ENCODE measurements at places on chromosomes 7 and 10.
A peak's percentile ranks its signal among the peaks of the same experiment; 100 is the strongest.

DNA sequence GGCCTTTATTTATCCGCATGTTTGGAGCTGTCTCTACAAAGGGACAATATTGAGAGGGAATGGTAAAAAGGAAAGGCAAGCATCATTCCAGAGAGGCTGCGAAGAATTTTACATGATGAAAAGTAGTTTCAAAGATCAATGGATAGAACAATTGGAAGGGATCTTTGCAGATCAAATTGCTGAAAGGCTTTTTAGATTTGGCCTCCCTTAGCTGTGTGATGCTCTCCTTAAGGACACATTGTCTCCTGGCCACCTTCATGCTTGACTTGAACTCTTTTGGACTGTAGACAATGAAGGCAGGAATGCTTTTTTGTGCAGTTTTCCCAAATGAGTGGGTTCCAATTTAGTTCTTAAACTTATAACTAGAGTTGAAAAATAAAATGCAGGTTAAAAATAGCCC lies 344.7 kb downstream of the ARL4A start:
- DNase-seq, result no peak

- peak; percentile 88 for DNase-seq
Measured at GRCh38 chr10:6144406-6145165, 55.8 kb downstream of the RBM17 start.

DNA sequence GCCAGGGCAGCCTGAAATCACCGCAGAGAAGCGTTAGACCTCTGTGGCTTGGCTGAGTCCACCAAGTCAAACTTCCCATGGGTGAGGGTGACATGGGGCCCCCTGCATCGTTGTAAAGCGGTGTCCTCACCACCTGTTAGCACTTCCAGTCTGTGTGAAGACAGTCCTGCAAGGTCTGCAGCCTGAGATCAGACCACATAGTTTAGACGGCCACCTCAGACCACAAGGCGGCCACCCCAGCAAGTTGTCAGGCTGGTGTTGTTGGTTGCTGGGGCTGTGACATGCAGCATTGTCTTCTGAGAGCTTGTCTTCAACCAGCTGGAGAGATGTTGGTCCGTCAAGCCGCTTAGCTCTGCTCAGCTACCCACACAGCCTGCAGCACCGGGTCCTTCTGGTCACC lies 44.1 kb upstream of the TARP start:
- no peak for DNase-seq

DNA sequence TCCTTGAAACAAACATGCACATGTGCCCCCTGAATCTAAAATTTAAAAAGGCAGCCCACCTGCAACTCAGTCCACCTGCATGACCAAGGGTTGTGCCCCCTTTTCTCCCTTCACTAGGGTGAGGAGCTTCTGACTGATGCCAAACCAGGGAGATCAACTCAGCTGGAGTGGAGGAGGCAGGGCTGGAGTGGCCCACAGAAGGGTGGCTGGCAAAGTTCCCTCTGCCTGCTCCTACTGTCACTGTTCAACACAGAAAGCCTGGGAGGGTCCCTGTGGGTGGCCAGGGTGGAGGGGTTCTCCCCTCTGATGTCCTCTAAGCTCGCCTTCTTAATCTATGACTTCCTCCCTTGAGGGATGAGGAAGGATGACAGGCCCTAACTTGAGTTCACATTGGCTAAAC lies 55.7 kb upstream of the ANTXRL start:
- DNase-seq, result no peak

- DNase-seq, result peak; percentile 83
Measured at GRCh38 chr7:22121702-22122474, 176.2 kb upstream of the CDCA7L start.

- no peak for DNase-seq
Measured at GRCh38 chr10:109913306-109913892, 9.9 kb downstream of the XPNPEP1 start.

- peak; percentile 61 for DNase-seq
Measured at GRCh38 chr10:95819620-95820329, 63.8 kb downstream of the ENTPD1 start.

- DNase-seq, result no peak
Measured at GRCh38 chr10:89362929-89363328, 14.9 kb upstream of the IFIT1B start.

DNA sequence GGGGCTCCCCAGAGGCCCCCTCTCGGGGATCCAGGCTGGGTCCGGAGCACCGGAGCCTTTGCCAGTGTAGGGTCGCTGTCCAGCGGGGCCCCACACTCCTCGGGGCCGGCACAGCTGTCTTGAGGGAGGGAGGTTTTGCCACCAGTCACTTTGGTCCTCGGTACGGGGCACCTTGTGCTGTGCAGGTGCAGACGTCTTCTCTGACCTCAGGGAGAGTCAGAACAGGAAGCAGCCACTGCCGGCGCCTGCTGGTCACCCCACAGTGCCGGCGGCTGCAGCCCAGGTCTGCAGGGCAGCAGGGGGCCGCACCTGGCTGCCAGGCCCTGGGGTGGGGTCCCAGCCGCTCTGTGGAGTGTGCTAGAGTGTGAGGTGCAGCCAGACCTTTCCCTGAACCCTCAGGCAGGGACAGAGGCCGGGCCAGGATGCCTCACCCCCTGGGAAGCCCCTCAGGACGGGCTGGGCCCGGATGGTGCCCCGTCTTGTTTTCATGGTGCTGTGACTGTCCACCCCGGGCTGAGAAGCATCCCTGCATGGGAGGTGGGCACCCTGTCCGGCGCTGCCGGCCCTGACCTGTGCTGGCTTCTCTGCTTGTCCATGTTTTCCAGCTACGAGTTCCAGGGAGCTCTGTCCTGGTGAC lies 8.2 kb downstream of the MAFK start:
- DNase-seq, result no peak

- peak; percentile 76 for DNase-seq
Measured at GRCh38 chr7:85184599-85185423, 2.0 kb downstream of the SEMA3D start.

- DNase-seq, result no peak
Measured at GRCh38 chr10:101063548-101064414, 2.0 kb downstream of the KAZALD1 start.

DNA sequence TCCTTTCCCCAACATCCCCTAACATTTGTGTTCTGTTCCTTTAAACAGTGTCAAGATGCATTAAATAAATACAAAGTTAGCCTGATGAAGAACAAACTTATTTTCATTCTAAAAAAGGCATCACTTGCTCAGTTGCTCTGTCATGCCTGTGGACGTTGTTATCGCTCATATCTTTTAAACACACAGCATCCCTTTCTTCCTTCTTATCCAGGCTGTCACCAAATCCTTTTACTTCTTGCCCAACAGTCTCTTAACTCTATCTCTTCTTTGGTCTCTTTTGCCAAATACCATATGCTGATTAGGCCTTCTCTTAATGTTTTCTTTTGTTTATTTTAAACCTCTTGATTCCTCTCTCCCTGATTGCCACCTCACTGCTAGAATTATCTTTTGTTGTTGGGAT lies 43.9 kb downstream of the DKK1 start:
- DNase-seq, result peak; percentile 30

GRCh38 chr10:10438335-10439100 lies 579.2 kb upstream of the CELF2 start:
- DNase-seq, result no peak

DNA sequence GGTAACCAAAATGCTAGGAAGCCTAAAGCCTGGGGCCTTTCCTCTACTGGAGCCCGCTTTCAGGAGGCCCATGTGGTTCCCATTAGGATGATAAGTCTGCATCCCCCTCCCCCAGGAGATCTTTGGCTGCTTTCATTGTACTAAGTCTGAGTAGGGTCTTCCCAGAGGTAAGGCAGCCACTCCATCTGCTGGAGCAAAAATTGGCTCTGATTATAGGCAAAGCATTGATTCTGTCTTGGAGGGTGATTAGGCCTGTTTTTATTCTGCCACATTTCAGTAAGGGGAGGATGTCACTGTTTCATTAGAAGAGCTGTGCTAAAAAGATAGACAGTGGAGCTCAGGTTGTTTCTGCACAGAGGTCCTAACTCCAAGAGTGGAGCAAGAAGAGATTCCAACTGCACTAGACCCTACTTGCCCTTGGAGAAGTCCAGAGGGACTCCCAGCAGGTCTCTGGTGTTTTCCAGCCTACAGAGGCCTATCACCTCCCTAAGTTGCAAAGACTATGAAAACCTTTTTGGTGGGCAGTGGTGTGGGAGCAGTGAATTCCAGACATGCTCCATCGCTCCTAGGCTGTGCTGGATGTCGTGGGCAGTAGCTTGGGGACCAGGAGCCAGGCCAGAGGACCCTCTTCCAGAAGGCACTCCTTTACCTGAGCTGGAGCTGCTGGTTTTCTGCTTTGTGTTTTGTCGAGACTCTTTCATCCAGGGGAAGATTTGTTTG lies 7.1 kb upstream of the HOXA2 start:
- DNase-seq, result no peak

DNA sequence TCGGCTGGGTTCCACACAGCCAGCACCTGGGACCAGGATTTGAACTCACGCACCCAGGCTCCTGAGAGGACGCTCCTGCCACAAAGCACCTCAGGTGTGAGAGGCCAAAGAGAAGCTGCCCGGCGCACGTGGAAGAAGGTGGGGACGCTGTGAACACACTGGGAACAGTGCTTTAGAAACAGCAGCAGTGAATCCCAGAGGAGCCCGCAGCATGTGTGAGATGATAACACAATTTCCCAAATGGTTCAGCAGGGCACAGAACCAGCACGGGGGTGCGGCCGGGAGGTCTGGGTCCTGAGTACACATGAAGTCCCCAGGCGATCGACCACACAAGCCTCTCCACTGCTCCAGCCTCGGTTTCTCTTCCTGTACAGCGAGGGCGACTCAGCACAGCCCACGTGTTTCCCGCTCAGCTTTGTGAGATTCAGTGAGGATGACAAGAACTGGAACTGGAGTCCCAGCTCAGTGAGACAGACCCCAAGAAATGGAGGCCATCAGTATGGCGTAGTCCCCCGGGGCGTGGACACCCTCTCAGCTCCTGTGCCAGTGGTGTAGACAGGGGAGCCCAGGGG lies 188.3 kb downstream of the MAD1L1 start:
- no peak for DNase-seq

DNA sequence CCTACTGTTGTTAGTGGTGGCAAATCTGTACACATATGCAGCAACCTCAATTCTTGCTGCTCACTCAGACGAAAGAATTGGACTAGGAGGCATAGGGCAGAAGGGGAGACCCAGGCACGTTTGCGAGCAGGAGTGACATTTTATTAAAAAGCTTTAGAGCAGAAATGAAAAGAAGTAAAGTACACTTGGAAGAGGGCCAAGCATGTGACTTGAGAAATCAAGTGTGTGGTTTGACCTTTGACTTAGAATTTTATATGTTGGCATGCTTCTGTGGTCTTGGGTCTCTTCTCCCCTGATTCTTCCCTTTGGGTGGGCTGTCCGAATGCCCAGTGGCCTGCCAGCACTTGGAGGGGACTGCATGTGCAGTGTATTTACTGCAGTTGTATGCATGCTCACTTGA lies 205.5 kb upstream of the SEMA3D start:
- DNase-seq, result no peak

DNA sequence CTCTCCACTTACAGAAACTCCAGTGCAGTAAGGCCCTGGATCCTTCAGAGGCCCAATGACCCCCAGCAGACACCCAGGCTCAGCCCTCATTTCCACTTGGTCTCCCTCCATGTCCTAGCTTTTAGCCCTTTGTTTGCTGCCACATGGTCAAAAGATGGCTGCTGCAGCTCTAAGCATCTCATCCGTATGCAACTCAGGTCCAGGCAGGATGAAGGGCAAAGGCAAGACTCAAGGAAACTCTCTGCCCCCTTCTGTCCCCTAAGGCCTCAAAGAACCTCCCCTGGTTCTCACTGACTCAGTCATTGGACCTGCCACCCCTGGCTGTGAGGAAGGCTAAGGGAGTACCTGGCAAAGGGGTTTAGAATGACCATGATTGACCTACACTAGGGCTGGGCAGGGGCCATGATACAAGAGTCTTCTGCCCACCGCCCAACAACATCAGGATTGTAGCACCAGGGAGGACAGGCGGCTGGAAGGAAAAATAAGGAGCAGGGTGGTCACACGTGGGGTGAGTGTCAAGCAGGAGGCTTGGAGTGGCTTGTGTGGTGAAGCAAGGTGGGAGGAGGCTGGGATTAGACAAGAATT lies 303.8 kb upstream of the ZMIZ1 start:
- no peak for DNase-seq

- no peak for DNase-seq
Measured at GRCh38 chr10:119309423-119309770, 102.0 kb downstream of the GRK5 start.

GRCh38 chr10:110263164-110263563 lies 41.6 kb downstream of the SMNDC1 start:
- DNase-seq, result no peak

GRCh38 chr10:56856569-56856968 lies 495.5 kb upstream of the ZWINT start:
- DNase-seq, result no peak

DNA sequence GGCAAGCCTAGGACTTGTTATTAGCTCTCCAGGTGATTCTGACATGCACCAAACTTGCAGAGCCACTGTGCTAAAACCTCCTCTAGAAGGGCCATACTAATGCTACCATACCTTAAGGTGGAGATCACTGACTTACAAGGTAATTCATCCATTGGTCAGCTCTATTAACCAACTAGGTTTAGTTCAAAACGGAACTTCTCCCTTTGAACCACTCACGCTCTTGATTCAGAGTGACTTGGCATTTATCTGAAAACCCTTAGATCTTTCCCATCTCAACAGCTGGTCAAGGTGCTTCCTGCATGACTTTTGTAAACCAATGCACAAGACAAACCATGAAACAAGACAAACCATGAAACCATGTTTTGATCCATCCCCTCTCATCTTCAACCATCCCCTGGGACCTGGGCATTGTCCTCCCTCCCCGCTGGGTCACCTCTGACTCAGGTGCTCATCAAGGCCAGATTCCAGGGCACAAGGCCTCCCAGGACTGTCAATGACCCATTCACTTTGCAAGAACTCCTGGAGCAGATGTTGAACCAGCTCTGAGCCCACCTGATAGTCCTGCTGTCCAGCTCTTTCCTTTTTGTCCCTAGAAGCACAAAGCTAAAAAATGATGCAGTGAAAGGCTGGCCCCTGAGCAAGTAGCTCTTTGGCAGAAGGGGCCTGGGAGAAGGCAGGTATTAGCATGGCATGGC lies 18.8 kb downstream of the IMPDH1 start:
- DNase-seq, result no peak

GRCh38 chr7:104299323-104299722 lies 29.1 kb upstream of the LHFPL3 start:
- no peak for DNase-seq

GRCh38 chr7:29962035-29962434 lies 27.6 kb downstream of the SCRN1 start:
- no peak for DNase-seq

GRCh38 chr7:157554393-157555238 lies 217.8 kb downstream of the DNAJB6 start:
- no peak for DNase-seq

- peak; percentile 87 for DNase-seq
Measured at GRCh38 chr7:149284850-149285585, 23.0 kb downstream of the ZNF783 start.

GRCh38 chr10:82071231-82071630 lies 196.2 kb downstream of the NRG3 start:
- no peak for DNase-seq

- DNase-seq, result no peak
Measured at GRCh38 chr7:2106924-2107323, 125.8 kb downstream of the MAD1L1 start.

- DNase-seq, result peak; percentile 99
Measured at GRCh38 chr7:17369691-17370426, 71.4 kb downstream of the AHR start.

- peak; percentile 80 for DNase-seq
Measured at GRCh38 chr10:20898866-20899535, 1.9 kb upstream of the NEBL start.

GRCh38 chr10:58516119-58516518 lies 3.4 kb downstream of the BICC1 start:
- no peak for DNase-seq

- DNase-seq, result peak; percentile 33
Measured at GRCh38 chr10:3054183-3054850, 13.0 kb upstream of the PFKP start.
